ENCODE measurements at places on chromosomes 1 and 21. TPM values are rescaled to one million over a fixed set of nuclear protein-coding genes. Genes with fewer than 3 reads are reported as not detected.

Gene SHE
- 53.7 TPM for total RNA-seq

Gene OR2L2
- total RNA-seq, result 1.2 TPM

DNA sequence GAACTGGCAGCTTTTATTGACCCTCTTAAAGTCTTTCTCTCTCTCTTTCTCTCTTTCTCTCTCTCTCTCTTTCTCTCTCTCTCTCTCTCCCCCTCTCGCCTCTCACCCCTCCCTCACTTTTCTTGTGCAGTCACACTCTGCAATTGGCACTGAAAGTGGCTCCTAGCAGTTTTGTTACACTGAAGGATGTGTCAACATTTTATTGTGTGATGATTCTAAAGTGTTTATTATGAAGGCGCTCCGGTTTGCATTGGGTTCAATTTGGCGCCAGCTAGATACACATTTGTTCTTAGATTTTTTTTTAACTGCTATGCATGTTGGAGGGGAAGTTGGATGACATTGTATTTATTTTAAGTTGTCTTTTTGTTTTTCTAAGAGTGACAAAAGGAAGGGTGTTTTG lies 64.0 kb upstream of the CHRM3 start:
- no peaks in the 10 kb centered on the region for H3K36me3 ChIP-seq
- DNase-seq, result no peak
- H3K27me3 ChIP-seq, result no peaks in the 10 kb centered on the region
- H3K27ac ChIP-seq, result no peak overlapping the region
- H3K4me1 ChIP-seq, result no peaks in the 10 kb centered on the region

Gene PTGFR
- total RNA-seq, result 0.79 TPM

- DNase-seq, result no peak
- H3K36me3 ChIP-seq, result no peaks in the 10 kb centered on the region
- H3K4me3 ChIP-seq, result no peak overlapping the region
- H3K27ac ChIP-seq, result no peak overlapping the region
- no peaks in the 10 kb centered on the region for H3K27me3 ChIP-seq
- H3K4me1 ChIP-seq, result no peaks in the 10 kb centered on the region
Measured at GRCh38 chr21:27589781-27590180, 622.9 kb upstream of the ADAMTS5 start.

Gene OLIG2
- total RNA-seq, result not detected

DNA sequence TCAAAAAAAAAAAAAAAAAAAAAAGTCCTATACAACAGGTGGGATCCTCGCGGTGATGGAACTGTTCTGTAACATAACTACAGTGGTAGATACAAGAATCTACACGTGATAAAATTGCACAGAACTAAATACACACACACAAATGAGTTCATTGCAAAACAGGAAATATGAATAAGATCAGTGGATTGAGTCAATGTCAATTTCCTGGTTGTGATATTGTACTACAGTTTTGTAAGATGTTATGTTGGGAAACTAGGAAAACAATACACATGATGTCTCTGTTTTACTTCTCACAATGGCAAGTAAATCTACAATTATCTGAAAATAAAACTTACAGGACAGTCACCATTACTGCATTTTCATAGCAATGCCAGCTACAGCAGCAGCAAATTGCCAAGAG lies 59.8 kb downstream of the ITGB3BP start:
- no peak for DNase-seq
- no peak overlapping the region for H3K27ac ChIP-seq
- no peak overlapping the region for H3K4me3 ChIP-seq
- H3K36me3 ChIP-seq, result no peaks in the 10 kb centered on the region
- H3K4me1 ChIP-seq, result no peaks in the 10 kb centered on the region
- H3K27me3 ChIP-seq, result no peaks in the 10 kb centered on the region

Gene CENPL
- 13.2 TPM for total RNA-seq

Gene ZNF695
- 4.6 TPM for total RNA-seq
